Muscle of arm (tissue), 14 donors: ENCODE measurements at places on chromosomes 4 and X. TPM values are rescaled to one million over a fixed set of nuclear protein-coding genes. Genes with fewer than 3 reads are reported as not detected.

LRRC66 gene
- 2.2 TPM for polyA plus RNA-seq

SERPINA7 gene
- polyA plus RNA-seq: not detected

DNA sequence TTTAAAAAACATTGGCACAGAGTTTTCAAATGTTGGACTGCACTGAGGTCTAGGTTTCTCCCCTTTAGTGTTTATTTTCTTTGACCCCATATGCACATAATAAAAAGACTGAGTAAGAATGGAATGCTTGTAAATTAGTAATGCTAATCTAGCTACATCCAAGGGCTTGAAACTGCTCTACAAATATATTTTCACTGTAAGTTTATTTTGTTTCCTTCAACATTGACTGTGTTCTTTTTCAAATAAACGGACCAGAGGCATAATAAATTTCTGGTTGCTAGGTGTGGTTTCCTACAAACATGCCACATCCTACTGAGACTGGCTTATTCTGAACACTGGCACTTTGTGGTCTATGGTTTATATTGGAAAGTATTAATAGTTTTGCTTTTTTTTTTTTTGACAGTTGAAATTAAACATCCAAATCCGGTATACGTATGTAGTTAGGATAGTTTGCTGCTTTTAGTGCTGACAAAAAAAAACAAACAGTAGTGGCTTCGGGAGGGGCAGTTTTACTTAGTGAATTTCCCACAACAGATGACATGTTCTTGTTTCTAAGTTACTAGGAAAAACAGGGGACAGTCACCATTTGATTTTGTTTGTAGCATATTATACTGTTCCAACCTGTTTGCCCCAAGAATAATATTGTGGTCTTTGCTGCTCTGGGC lies 13.2 kb downstream of the CA5B start:
- no peak for DNase-seq

DNA sequence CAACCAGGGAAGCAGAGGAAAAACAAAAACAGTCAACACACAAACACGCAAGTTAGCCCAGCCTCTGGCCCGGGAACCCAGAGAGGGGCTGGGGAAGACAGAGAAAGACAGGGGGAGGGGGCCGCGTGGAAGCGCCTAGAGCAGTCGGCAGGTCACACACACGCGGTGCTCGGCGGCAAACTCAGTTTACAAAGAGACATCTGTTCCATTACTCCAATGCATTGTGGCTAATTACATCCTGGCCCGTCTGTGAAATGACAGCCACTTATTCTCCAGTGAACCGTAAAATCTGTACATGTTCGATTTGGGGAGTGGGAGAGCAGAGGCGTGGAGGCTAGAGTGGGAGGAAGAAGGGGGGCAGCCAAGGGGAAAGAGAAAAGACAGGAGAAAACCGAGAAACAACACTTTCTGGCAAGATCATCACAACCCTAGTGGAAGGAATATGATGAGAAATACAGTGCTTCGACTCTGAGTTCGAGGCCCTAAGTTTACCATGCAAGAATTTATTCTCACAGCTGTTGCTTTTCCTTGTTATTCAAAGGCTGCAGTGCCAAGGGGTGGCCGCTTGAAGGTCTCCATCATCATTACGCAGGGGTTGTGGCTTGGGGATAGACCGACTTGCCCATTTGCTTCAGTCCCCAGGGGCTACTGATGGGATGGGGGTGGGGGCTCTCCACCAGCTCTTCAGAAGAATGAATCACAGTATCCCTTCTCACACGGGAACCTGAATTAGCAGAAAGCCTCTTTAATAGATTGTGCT lies 167.7 kb downstream of the MGST2 start:
- DNase-seq: no peak

GRCh38 chr4:83731609-83732008 lies 195.7 kb downstream of the GPAT3 start:
- no peak for DNase-seq
